Fibroblast of the aortic adventitia (primary cell): ENCODE measurements at places on chromosomes 3 and 15.

GRCh38 chr3:122272879-122273278 lies 52.2 kb upstream of the CSTA start:
- no peak for DNase-seq

DNA sequence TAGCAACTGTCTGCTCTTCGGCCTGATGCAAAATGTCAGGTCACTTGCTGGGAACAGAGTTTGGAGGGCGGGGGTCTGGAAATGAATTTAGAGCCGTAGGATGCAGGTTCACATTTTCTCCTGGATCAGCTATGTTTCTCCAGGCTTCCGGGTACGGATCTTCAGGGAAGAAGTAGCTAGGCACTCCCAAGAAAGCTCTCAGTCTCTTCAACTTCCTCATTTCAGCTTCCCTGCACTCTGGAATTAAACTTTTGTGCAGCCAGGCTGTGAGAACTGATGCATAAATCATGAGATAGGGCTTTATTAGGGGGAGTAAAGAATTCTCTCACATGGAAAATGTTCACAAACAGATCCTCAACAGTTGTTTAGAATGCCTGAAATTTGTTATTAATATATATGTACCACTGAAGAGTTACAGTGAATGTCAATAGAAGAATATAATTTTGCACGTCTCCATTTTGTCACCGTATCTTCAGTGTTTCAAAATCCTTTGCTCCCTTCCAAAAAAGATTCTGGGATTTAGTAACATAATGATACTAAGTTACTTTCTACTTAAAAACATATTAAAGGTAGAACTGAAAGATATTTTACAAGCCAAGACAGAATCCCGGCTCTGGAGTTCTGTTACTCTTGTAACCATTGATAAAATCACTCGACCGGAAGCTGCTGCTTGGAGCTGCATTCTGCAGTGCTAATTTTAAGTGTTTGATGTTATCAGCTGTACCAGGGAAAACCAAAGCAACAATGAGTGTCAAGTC lies 178.5 kb upstream of the P2RY1 start:
- no peak for DNase-seq

DNA sequence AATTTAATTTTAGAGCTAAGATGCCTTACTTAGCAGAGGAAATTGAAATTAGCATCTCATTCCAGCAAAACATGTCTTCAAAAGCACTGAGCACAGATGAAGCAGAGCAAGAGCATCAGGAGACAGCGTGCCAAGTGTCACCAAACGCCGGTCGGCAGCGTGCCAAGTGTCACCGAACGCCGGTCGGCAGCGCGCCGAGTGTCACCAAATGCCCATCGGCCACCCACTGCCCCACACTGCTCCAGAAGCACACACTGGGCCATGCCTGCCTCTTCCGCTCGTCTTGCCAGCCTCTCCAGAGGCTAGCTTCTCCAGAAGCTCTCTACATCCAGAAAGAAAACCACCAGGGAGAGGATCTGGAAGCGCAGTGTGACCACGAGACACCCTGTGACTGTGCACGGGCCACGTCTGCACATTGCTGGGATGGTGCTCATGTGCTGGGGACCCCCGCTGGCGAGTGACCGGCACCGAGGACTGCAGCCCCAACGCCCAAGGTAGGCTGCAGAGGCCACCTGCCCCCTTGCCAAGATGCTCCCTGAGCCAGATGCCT lies 37.8 kb downstream of the CYFIP1 start:
- DNase-seq: no peak

- no peak for DNase-seq
Observed at GRCh38 chr3:32274306-32274705, 35.8 kb downstream of the CMTM8 start.

- DNase-seq: no peak
Observed at GRCh38 chr3:58698246-58698645, 31.7 kb upstream of the FAM3D start.
